SK-N-MC (cell line): ENCODE measurements at places on chromosomes 2 and 18.

DNA sequence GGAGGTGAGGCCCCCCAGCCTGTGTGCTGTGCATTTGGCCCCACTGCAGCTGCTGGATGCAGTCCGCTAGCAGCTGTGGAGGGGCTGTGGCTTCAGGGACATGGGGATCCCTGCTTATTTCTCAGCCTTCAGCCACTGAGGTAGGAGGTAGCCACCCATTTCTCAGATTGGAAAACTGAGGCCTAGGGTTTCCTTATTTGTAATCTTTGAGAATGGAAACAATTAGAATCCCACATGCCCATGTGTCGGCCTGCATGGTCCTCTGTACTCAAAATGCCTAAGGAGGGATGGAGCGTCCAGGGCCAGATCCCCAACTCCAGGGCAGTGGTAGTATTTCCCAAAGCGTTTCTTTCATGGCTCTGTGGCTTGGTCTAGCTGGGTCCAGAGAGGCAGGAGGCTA lies 42.1 kb downstream of the TOGARAM2 start:
- DNase-seq: no peak

- no peak for DNase-seq
Observed at GRCh38 chr2:172449911-172450550, 22.6 kb downstream of the ITGA6 start.

- no peak for DNase-seq
Observed at GRCh38 chr18:21129566-21130216, 18.1 kb upstream of the ROCK1 start.

- DNase-seq: no peak
Observed at GRCh38 chr2:227626580-227627151, 9.4 kb downstream of the SCYGR4 start.

DNA sequence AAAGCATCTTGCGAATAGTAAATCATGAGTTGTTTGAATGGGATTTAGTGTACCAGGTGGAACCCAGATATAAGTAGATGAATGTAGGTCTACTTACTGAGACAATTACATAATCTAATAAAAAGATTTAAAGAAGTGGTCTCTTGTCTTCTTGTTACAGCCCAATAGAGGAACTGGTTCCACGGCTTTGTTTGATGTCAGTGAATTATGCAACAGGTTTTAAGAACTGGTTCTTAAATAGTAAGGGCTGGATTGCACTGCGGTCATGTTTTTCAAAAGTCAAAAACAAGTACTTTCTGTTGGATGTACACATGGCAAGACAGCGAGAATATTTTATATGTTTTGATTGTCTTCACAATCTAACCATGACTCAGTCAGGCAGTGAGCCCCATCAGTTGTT lies 15.4 kb upstream of the SLC9A2 start:
- DNase-seq: no peak

- DNase-seq: no peak
Observed at GRCh38 chr18:8860845-8861642, 155.7 kb downstream of the MTCL1 start.

GRCh38 chr18:46519870-46520269 lies 137.2 kb downstream of the LOXHD1 start:
- no peak for DNase-seq

GRCh38 chr2:108270768-108271506 lies 17.8 kb upstream of the SULT1C2 start:
- DNase-seq: no peak

GRCh38 chr2:128304715-128305554 lies 13.7 kb downstream of the HS6ST1 start:
- no peak for DNase-seq

DNA sequence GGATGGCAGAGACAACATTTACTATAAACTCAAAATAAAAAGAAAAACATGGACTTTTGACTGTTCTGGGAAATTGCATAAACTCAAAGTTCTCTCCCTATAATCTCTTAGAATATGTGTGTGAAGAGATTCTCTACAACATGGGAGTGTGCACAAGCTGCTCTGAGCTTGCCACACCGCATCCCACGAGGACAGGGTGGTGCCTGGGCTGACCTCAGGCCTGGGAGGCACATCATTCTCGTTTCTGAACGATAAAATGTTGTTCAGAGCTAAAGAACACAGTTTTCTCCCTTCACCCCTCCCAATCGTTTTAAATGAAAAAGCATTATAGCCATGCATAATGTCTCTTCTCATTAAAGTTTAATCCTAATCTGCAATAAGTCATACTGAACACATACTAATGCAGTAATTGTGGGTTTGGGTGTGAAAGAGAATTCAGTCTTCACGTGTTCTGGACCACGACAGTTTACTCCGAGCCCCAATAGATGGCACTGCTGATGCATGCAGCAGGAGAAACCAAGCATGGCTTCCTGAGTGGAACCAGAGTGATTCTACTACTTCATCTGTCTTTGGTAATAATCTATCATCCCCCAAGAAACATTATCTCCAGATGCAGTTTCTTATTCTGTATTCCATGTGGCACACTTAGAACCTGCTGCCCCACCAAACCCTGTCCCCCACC lies 46.9 kb upstream of the LAMA1 start:
- DNase-seq: no peak

DNA sequence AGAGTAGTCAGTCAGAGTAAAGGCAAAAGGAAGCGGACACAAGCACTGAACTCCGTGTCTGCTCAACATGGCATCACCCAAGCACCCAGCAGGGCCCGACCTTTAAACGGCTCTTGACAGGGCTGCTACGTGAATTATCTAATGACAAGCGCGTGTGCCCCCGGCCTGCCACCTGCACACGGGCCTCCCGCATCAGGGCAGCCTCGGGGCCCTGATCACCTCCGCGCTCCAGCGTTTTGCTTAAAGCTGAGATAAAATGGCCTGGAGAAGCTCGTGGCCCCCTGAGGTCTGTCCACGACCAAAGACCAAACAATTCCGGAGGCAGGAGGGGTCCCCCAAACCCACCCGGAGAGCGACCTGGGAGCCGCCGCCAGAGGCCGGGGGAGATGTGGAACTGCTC lies 376 bp downstream of the NDUFA10 start:
- no peak for DNase-seq

GRCh38 chr2:239579081-239579480 lies 178.3 kb upstream of the HDAC4 start:
- no peak for DNase-seq

DNA sequence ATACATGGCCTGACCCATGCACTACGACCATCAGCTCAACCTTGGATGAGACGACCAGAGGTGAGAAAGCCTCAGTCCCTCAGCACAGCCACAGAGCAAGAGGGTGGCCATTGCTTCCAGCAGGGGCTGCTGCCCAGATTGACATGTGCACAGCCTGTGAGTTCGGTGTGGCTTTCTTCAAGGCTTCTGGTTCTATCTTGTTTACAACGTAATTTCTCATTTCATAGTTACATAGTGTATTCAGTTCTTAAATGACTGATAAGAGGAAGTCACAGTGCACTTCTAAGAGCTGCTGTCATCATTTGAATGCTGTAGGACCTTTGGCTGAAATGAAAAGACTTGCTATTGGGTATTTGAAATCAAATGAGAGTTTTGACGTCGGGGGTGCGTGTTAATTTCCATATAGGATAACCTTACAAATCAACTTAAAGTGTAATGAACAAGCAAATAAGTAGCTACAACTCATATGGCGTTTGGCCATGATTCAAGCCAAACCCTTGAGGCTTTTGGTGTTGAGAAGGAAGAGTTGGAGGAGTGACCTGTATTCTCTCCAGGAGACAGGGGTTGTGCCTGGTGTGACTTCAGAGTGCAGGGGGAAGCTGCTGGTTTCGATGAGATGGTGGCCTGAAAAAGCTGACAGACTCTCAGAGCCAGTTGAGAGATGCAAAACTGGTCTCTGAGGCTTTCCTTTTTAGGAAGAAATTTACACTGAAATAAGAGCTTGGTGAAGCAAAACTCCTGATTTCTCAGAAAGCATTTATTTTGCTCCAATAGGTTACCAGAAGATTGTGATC lies 51.0 kb downstream of the TSHZ1 start:
- DNase-seq: no peak

DNA sequence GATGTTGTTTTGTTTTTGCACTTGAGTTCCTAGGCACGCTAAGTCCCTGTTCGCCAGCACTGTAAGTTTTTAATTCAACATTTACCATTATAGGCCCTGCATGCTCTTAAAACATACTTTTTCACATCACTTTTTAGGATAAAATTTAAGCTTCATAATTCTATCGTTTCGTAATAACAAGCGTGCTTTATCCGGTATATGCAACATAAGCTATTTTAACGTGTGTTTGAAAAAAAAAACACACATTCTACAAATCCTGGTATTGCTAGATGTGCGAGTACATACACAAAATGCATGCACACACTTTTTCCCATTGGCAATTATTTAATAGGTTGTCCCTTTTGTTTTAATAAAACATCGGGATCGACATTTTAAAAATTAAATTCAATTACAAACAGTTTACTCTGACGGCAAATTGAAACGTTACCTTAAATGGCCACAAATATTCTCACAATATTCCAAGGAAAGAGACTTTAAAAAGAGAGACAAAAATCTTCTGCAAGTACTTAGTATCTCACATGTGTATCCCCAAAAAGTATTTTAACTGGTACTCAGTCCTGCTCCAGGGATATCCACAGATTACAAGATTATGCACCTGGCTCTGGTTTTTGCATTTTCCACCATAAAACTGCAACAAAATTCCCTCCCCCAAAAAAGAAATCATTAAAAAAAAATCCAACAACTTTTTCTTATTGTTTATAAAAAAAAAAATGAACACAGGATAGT lies 1.0 kb upstream of the TCF4 start:
- no peak for DNase-seq

GRCh38 chr2:171056307-171056706 lies 104.4 kb downstream of the TLK1 start:
- no peak for DNase-seq

DNA sequence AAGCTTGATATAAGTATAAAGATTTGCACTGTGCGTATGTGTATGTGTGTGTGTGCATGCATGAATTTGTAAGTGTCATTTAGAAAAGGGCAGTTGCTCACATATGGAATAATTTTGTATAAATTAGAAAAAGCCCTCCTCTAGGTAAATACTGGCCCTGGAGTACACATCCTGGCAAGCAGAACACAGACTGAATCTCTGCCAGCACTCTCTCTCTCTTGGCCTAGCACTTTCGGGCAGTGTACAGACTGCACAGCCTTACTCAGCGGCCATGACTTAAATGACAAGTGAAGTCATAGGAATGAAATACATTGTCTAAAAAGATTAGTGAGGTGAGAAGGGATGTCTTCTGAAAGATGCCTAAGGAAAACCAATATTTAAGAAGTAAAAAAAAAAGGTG lies 214.1 kb downstream of the RDH14 start:
- DNase-seq: no peak
